ENCODE measurements at places on chromosomes 4 and X.

- peak overlapping the region; percentile 71 for H3K4me3 ChIP-seq
- peak; percentile 68 for DNase-seq
- H3K4me1 ChIP-seq, result peaks cover 21% of the 10 kb centered on the region
- H3K27me3 ChIP-seq, result no peaks in the 10 kb centered on the region
- H3K36me3 ChIP-seq, result no peaks in the 10 kb centered on the region
Measured at GRCh38 chrX:134948333-134949241, 42.2 kb upstream of the SMIM10 start.

DNA sequence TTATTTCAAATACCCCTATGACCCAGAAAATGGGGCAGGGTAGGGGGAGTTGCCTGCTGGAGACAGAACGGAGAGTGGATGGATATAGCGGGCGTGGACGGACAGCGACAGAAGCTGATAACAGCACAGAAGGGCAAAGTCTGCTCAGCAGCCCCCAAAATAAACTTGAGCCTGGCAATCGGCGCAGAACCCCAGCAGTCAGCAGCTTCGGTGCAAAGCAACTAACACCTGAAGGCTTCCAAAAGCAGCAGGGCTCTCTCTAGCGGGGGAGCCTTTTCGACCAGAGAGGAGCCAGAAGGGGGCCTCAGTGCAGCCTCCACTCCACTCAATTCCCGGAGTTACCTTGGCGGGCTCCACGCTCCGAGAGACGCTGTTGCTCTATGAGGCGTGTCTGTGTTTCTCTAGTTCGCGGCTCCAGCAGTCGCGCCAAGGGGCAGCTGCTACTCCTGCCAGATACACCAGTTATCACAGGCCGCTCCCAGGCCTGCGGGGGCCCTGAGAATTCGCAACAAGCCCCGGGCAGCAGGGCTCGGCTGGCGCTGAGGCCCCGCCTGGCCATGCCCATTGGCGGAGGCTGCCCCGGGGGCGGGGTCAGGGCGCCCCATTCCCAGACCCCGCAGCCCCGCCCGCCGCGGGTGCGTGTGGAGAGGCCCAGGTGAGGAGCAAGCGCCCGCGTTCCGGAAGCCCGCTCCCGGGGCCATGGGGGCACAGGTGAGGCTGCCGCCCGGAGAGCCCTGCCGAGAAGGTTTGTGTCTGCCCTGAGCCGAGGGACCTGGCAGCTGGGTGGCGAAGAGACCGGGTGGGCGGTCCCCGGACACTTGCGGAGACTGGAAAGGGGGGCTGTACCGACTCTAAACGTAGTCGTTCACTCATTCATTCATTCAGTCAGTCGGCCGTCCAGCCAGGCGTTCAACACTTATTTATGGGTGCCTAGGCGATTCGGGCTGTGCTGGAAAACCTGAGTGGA is at the start of the genes CNGA1 and NIPAL1:
CNGA1 (minus strand) TSS at position 541 of the 967 bp plus-strand sequence. CDS start 63,992 bp downstream, outside the sequence.
NIPAL1 (plus strand) TSS at position 632 of the 967 bp plus-strand sequence; CDS start at position 700, 68 bp downstream.
- no peaks in the 10 kb centered on the region for H3K36me3 ChIP-seq
- DNase-seq, result peak; percentile 41

- no peak overlapping the region for H3K4me3 ChIP-seq
- no peaks in the 10 kb centered on the region for H3K4me1 ChIP-seq
- H3K27ac ChIP-seq, result no peak overlapping the region
- no peaks in the 10 kb centered on the region for H3K27me3 ChIP-seq
- H3K36me3 ChIP-seq, result no peaks in the 10 kb centered on the region
Measured at GRCh38 chr4:157810137-157810774, 362.6 kb downstream of the GASK1B start.

- no peaks in the 10 kb centered on the region for H3K36me3 ChIP-seq
- no peak for DNase-seq
- peaks cover 9% of the 10 kb centered on the region for H3K4me1 ChIP-seq
- no peak overlapping the region for H3K27ac ChIP-seq
- no peak overlapping the region for H3K4me3 ChIP-seq
- no peaks in the 10 kb centered on the region for H3K27me3 ChIP-seq
Measured at GRCh38 chrX:54090880-54091279, 46.6 kb upstream of the PHF8 start.

- H3K36me3 ChIP-seq, result no peaks in the 10 kb centered on the region
- DNase-seq, result no peak
- peaks cover 40% of the 10 kb centered on the region for H3K4me1 ChIP-seq
- no peak overlapping the region for H3K27ac ChIP-seq
Measured at GRCh38 chr4:14857475-14857874, 144.8 kb upstream of the CPEB2 start.

DNA sequence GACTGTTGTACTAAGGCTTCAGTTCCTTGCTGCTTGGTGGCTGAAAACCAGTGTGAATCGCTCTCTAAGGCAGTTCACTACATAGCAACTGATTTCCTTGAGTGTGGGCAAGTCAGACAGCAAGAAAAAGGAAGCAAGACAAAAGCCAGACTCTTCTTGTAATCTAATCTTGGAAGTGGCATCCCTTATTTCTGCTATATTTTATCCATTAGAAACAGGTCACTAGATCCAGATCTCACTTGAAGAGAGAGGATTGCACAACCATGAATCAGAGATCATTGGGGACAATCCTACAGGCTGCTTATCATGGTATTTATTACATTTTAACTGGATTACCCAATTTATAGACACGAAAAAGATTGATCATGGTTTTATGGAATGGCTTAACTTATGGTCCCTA is 684.5 kb downstream of the GRID2 start:
- no peaks in the 10 kb centered on the region for H3K36me3 ChIP-seq
- no peak for DNase-seq
- H3K4me1 ChIP-seq, result no peaks in the 10 kb centered on the region
- H3K4me3 ChIP-seq, result no peak overlapping the region

DNA sequence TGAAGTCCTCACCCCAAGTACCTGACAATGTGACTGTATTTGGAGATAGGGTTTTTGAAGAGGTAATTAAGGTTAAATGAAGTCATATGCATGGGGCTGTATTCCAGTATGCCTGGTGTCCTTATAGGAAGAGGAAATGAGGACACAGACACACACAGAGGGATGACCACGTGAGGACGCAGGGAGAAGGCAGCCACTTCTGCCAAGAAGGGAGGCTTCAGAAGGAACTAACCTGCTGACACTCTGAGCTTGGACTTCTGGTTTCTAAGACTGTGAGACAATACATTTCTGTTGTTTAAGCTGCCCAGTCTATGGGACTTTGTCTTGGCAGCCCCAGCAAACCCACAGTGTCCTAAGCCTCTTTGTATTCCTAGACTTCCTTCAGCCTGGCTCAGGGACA is 3.0 kb upstream of the SLC2A9 start:
- H3K27ac ChIP-seq, result no peak overlapping the region
- H3K4me3 ChIP-seq, result no peak overlapping the region
- DNase-seq, result no peak
- peaks cover 22% of the 10 kb centered on the region for H3K4me1 ChIP-seq
- peaks cover 16% of the 10 kb centered on the region for H3K27me3 ChIP-seq

- no peak overlapping the region for H3K4me3 ChIP-seq
- no peak for DNase-seq
- H3K36me3 ChIP-seq, result no peaks in the 10 kb centered on the region
- H3K27me3 ChIP-seq, result no peaks in the 10 kb centered on the region
Measured at GRCh38 chr4:170414961-170415360, 325.2 kb upstream of the AADAT start.

- no peak overlapping the region for H3K27ac ChIP-seq
- H3K36me3 ChIP-seq, result no peaks in the 10 kb centered on the region
- H3K4me1 ChIP-seq, result peaks cover 14% of the 10 kb centered on the region
- H3K27me3 ChIP-seq, result no peaks in the 10 kb centered on the region
- H3K4me3 ChIP-seq, result no peak overlapping the region
- peak; percentile 23 for DNase-seq
Measured at GRCh38 chr4:155966731-155967395, 13.2 kb upstream of the CTSO start.

- H3K36me3 ChIP-seq, result peaks cover 67% of the 10 kb centered on the region
- no peaks in the 10 kb centered on the region for H3K27me3 ChIP-seq
- no peak overlapping the region for H3K27ac ChIP-seq
- H3K4me1 ChIP-seq, result peaks cover 14% of the 10 kb centered on the region
- H3K4me3 ChIP-seq, result no peak overlapping the region
Measured at GRCh38 chr4:152815078-152815477, 35.3 kb downstream of the ARFIP1 start.

DNA sequence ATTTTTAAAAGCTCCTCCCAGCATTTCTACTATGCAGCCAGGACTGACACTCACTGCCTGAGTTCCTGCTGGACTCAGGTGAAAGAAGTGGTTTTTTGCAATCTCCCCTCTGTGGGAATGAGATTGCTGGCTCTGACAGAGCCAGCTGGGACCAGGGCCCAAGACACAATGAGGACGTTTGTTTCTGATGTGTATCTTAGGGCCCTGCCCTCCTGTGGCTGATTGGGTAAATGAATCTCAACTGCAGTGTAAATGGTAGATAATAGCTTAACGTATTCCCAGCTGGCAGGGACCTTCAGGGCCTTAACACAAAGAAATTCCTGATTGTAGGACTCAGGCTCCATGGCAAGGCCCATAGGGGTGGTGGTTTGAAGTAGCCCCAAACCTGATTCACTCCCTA is 85.8 kb upstream of the PRPS1 start:
- no peaks in the 10 kb centered on the region for H3K36me3 ChIP-seq
- peaks cover 20% of the 10 kb centered on the region for H3K4me1 ChIP-seq
- DNase-seq, result no peak
- H3K27ac ChIP-seq, result no peak overlapping the region
- no peak overlapping the region for H3K4me3 ChIP-seq
- no peaks in the 10 kb centered on the region for H3K27me3 ChIP-seq

GRCh38 chr4:184684491-184685189 is 35.1 kb downstream of the PRIMPOL start:
- H3K27ac ChIP-seq, result no peak overlapping the region
- no peak for DNase-seq
- H3K4me3 ChIP-seq, result no peak overlapping the region

DNA sequence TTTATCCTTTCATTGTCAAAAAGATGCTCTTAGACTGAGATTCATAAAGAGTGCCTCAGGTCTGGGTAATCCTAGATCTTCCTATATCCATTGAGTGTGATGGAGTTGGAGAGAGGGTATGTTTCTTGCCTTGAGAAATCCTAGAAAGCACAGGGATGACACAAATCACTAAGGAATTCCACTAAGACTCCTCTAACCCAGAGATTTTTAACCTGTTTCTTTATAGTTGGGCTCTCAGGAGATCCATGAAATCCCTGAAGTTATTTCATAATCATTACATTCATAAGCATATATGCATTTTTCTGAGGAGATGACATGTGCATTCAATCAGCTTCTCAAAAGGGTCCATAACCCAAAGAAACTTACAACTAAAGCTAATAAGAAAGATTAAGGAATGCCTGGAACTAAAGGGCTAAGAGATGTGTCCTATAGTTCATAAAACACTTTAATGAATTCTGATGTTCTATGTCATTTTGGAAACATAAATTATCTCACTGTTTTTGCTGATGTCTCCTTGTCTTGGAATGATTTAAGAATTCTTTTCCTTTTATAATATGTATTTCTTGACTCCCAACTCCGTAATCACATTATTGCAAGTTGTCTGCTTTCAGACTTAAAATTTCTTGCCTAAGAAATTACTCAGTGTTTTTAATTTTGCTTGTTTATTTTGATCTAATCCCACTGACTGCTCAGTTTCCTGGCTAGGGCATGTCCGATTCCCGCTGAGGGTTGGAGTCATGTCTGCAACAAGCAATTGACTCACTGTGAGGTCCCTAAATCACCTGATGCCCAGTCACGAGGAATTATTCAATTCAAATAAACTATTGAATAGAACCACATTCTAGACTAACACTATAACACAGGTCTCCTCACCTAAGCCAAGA is 2.8 kb upstream of the AMTN start:
- no peaks in the 10 kb centered on the region for H3K27me3 ChIP-seq
- no peak overlapping the region for H3K27ac ChIP-seq
- no peaks in the 10 kb centered on the region for H3K4me1 ChIP-seq
- DNase-seq, result no peak

DNA sequence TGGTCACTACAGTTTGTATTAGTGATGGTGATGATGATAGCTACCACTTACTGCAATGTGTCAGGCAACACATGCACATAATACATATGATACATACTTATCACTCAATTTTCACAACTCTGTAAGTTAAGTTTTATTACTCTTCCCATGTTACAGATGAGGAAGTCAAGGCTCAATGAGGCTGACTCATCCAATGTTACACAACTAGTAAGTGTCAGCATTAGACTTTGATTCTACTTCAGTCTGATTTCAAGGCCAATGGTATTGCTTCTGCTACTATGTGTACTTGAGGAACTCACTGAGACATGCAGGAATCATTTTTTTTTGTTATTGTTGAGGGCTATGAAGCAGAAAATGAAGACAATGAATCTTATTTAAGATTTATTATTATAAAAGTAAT is 96.4 kb upstream of the TRPC5OS start:
- no peaks in the 10 kb centered on the region for H3K36me3 ChIP-seq
- H3K27me3 ChIP-seq, result no peaks in the 10 kb centered on the region
- no peaks in the 10 kb centered on the region for H3K4me1 ChIP-seq
- H3K27ac ChIP-seq, result no peak overlapping the region
- no peak overlapping the region for H3K4me3 ChIP-seq

GRCh38 chrX:20263474-20263873 is 3.2 kb downstream of the RPS6KA3 start:
- peak; percentile 23 for DNase-seq
- H3K36me3 ChIP-seq, result no peaks in the 10 kb centered on the region
- peak overlapping the region; percentile 42 for H3K27ac ChIP-seq
- peaks cover 34% of the 10 kb centered on the region for H3K4me1 ChIP-seq
- peaks cover 2% of the 10 kb centered on the region for H3K27me3 ChIP-seq

- H3K4me1 ChIP-seq, result no peaks in the 10 kb centered on the region
- no peaks in the 10 kb centered on the region for H3K27me3 ChIP-seq
- no peak overlapping the region for H3K4me3 ChIP-seq
- no peak overlapping the region for H3K27ac ChIP-seq
Measured at GRCh38 chr4:18075823-18076433, 54.4 kb upstream of the LCORL start.

GRCh38 chrX:129823115-129823514 is 20.6 kb downstream of the ZDHHC9 start:
- no peak overlapping the region for H3K27ac ChIP-seq
- no peaks in the 10 kb centered on the region for H3K4me1 ChIP-seq
- H3K36me3 ChIP-seq, result peaks cover 5% of the 10 kb centered on the region
- H3K4me3 ChIP-seq, result no peak overlapping the region
- H3K27me3 ChIP-seq, result no peaks in the 10 kb centered on the region

GRCh38 chr4:13544606-13545393 is 492 bp upstream of the NKX3-2 start:
- H3K4me3 ChIP-seq, result peak overlapping the region; percentile 90
- H3K36me3 ChIP-seq, result peaks cover 8% of the 10 kb centered on the region
- peaks cover 33% of the 10 kb centered on the region for H3K4me1 ChIP-seq
- peak; percentile 50 for DNase-seq
- H3K27ac ChIP-seq, result no peak overlapping the region
- peaks cover 48% of the 10 kb centered on the region for H3K27me3 ChIP-seq

DNA sequence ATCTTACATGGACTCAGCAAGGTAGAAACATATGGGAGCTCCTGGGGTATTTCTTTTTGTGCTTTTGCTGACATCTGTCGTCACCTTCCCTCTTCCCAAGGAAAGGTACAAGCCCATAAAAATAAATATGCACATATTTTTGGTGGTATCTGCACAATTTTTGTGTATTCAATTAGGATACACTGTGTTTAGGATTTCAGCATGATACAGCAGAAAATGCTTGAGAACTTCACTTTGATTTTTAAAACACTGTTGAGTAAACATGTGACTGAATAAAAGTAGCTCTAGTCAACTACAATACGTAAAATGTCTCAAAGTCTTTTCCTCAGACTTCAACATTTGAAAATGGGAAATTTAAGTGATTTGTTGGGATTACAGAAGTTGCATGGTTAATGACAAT is 99.4 kb upstream of the SPANXC start:
- no peak for DNase-seq
- H3K27me3 ChIP-seq, result no peaks in the 10 kb centered on the region
- H3K4me1 ChIP-seq, result peaks cover 21% of the 10 kb centered on the region
- H3K27ac ChIP-seq, result peak overlapping the region; percentile 59
